ENCODE measurements at places on chromosomes 5 and 9.

- DNase-seq: no peak
Observed at GRCh38 chr5:87844866-87845265, 423.8 kb downstream of the TMEM161B start.

DNA sequence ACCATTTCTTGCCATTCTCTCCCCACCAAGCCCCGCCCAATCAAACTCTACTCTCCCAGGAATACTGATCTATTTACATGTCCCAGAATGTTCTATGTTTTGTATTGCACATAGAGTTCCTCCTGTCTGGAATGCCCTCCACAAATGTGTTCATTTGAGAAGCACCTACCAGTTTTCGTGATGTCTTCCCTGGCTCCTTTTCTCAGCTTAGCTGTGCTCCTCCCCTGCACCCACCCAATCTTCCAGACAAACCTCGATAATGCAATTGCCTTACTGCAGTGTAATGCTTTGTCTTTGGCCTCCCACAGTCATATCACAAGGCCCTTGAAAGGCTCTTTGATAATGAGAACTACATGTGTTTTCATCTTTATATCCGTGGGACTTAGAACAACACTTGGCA, 214.5 kb upstream of the ANKRD55 start:
- DNase-seq: no peak

- no peak for DNase-seq
Observed at GRCh38 chr5:56175021-56175420, 58.1 kb downstream of the ANKRD55 start.

DNA sequence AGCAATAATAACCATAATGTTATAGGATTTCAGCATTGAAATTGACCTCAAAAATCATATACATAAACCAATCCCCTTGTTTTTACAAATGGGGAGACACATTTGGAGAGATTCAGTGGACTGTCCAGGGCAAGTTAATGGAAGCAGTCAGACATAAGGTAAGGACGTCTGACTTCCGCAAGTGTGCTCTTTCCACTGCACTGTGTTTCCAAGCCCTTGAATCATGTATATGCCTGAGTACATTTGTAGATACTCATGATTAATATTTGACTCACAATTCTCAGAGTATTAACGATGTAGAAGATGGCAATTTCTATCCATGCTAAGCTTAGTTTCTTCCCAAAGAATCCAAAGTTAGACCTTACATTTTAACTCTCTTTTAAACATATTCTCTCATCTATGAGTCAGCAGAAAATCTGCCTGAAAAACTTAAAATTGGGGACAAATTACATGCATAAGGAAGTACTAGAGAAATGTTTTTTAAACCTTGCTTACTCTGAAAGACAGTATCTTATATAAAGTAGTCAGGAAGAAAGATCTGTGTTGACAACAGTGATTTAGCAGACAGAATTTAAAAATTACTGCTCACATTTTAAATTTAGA, 165.3 kb downstream of the NFIB start:
- DNase-seq: no peak

DNA sequence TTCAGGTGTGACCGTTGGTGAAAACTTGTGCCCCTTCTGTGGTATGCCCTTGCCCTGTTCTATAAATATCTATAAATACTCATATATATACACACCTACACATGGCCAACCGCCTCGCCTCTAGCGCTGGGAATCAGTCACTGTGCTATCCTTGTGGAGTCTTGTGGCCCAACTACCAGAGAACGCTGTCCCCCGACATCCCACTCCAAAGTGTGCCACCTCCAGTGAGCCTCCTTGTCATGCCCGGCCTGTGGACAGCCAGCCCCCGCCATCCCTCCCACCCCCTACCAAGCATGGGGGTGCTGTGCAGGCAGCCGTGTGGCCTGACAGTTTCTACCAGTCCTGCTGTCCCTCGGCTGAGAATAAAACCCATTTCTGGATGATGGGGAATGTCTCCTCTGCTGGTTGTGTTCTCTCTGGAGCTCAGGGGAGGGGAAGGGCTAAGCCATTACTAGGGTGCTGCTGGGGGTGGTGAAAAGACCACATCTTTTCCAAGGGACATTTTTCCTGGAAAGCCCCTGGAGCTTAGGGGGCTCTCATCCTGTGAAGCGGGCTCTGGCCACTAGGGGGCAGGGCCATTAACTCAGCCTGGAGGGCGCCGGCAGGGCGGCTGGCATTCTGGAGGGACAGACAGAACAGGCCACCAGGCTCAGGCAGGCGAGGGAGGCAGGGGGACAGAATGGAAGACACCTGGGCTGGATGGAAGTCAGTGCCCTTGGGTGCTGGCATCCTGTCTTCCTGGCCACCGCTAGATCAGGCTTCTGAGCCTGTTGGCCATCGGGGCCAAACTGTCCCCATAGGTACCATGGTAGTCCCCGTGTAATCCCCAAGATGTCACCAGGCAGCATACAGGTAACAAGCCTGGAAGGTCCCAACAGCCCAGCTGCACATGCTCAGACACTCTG, 20.7 kb downstream of the GOLGA2 start:
- peak; percentile 50 for DNase-seq

- no peak for DNase-seq
Observed at GRCh38 chr9:114235033-114235661, 79.8 kb downstream of the COL27A1 start.

DNA sequence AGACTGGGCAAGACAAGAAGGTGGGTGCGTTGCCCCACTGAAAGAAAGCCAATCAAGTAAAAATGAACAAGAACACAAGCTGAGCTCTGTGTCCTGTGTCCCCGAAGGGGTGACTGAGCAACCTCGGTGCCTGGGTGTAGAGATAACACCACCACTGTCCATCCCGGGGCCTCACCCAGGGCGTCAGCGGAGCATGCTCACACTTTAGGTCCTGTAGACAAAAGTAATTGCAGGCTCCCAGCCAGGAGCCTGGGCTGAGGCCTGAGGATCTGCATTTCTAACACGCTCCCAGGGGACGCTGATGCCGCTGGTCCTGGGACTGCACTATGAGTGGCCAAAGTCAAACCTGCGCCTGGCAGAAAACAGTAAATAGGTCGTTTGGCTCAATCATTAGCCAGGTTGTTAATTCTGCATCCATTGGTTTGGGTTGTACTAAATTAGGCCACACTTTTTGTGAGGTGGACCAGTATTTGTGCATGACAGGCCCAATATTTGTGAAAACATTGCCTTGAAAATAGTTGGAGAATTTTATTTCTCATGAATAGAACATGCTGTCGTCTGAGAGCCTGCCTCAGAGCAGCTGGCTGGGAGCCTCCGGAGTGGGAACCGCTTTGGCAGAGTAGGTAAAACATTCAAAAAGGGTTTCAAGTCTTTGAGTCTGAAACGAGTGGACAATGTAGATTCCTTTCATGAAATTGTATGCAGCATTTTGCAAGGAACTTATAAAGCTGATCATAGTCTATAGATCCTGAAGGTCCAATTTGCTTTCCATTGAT, 38.3 kb downstream of the ANKRD33B start:
- DNase-seq: no peak

- no peak for DNase-seq
Observed at GRCh38 chr5:120146787-120147186, 317.3 kb upstream of the PRR16 start.
